GM23338 (cell line): ENCODE measurements at places on chromosomes 3 and 15. TPM values are rescaled to one million over a fixed set of nuclear protein-coding genes. Genes with fewer than 3 reads are reported as not detected.
A peak's percentile ranks its signal among the peaks of the same experiment; 100 is the strongest.

SMAD6 gene
- 11.9 and 15.7 TPM in 2 replicates for total RNA-seq

FBN1 gene
- total RNA-seq = 3.5 and 3.8 TPM in 2 replicates

GRCh38 chr3:70840106-70840870 lies 527.9 kb upstream of the MDFIC2 start:
- peak; percentile 23 for DNase-seq

- peak; percentile 92 for DNase-seq
Observed at GRCh38 chr3:69009559-69010410, 3.7 kb downstream of the EOGT start.

DNA sequence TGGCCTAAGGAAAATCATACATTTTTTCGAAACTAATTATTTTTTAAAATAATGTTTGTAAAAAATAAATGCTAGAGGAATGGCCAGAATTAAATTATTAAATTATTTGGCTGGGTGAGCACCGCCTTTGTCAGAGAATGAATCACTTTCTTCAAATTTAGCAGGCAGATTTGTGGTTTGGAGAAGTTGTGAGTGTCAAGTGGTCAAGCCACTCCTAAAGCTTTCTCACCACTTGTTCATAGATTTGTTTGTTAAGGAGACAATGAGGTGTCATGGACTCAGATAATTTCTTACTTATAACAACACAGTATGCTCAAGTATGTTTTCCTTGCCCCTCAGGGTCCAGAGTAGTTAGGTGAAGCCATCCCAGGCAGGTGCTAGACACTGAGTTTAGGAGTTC lies 196.2 kb downstream of the TUSC7 start:
- DNase-seq = no peak

KIF23 gene
- total RNA-seq = 76.9 and 103 TPM in 2 replicates

SQOR gene
- not detected in 2 replicates for total RNA-seq

DNA sequence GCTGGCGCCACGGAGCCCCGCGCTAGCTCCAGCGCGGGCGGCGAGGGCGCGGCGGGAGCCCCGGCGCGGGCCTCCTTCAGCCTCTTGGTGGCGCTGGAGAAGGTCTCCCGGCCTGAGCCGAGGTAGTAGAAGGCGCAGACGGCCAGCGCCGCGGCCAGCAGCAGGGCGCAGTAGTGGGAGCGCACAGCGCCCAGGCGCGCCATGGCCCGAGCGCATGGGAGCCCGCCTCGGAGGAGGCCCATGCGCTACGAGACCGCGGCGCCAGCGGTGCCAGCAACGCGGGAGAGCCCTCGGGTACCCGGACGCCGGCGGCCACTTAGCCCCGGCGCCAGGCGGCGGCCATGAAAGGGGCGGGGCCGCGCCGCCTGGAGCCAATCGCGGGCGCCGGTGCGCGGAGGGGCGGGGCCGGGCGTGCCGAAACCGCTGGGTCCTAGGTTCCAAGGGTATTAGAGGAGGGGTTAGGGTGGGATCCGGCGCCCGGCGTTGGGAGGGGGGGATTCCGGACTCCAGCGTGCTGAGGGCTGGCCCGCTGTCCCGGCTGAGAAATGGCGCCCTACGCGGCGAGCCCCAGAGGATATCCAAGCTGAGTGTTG lies at the start of gene XXYLT1:
Gene XXYLT1 (minus strand): TSS at position 343 of the 593 bp plus-strand sequence. CDS start 101 bp downstream, at position 242.
- DNase-seq = peak; percentile 93

ARHGEF26 gene
- 16.9 and 17.3 TPM in 2 replicates for total RNA-seq

DNA sequence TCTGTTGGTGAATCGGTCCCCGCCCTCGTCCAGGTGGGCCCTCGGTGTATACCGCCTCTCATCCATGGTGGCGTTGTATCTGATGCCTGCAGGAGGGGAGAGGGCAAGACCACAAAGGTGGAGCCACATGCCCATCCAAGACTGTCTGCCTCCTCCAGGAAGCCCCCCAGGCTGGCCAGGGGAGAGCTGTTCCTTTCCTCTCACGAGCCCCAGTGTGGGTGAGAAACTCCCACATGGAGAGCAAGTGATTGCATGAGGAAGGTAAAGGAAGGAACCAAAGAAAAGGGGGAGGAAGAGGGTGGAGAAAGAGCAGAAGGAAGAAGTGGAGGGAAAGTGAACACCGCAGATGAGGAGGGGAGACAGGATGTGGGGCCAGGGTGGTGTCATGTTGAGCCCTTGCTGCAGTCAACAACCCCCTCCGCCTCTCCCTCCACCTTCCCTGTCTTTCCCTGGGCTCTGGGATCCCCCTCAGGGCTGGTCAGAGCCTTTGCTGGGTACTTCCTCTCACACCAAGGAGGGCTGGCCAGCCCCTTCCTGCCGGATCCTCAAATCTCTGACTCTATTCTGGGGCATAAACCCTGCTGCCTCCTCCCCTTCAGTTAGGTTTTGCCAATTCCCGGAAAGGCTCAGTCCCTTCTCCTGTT lies 49.3 kb downstream of the FEM1B start:
- no peak for DNase-seq

OXTR gene
- total RNA-seq = 7.8 and 9.3 TPM in 2 replicates

GADL1 gene
- total RNA-seq = 0.35 and 0.97 TPM in 2 replicates

GRCh38 chr15:101488300-101489164 lies 975 bp downstream of the PCSK6 start:
- DNase-seq = peak; percentile 44

DNA sequence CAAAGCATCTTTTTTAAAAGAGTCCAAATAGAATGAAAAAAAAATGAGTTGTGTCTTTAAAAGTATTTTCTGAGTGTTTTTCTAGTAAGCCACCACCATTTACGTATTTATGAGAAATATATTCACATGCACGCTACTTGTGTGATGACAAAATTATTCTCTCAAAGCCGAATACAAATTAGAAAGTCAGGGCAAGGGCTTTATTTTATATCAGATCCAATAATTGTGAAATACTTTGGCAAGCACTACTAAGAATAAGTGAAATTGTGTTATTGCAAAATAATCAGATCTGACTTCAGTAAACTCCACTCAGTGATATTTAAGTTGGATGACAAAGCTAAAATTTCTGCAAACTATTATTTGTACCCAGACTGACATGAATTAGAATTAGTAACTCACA lies 589.3 kb upstream of the KCNMB2 start:
- no peak for DNase-seq

DNA sequence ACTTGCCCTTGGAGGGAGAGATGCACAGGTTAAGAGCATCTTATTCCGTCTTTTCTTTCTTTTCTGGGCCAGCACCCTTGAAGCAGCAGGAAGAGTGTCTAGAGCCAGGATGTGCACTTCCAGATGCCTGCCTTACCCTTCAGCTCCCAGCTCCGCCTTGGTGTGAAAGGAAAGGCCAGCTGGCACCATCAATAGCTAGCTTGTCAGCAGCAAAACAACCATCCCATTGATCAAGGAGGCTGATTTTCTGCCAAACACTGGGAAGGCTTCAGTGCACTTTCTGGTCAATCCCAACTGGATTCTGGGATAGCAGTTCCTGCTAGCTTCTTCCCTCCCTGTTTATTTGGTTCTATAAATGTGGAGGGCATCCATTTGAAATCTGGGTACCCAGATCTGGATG lies 110.9 kb upstream of the GALNT15 start:
- DNase-seq = no peak

SERINC4 gene
- not detected in 2 replicates for total RNA-seq

TMEM108 gene
- 7.4 and 7.9 TPM in 2 replicates for total RNA-seq

DNA sequence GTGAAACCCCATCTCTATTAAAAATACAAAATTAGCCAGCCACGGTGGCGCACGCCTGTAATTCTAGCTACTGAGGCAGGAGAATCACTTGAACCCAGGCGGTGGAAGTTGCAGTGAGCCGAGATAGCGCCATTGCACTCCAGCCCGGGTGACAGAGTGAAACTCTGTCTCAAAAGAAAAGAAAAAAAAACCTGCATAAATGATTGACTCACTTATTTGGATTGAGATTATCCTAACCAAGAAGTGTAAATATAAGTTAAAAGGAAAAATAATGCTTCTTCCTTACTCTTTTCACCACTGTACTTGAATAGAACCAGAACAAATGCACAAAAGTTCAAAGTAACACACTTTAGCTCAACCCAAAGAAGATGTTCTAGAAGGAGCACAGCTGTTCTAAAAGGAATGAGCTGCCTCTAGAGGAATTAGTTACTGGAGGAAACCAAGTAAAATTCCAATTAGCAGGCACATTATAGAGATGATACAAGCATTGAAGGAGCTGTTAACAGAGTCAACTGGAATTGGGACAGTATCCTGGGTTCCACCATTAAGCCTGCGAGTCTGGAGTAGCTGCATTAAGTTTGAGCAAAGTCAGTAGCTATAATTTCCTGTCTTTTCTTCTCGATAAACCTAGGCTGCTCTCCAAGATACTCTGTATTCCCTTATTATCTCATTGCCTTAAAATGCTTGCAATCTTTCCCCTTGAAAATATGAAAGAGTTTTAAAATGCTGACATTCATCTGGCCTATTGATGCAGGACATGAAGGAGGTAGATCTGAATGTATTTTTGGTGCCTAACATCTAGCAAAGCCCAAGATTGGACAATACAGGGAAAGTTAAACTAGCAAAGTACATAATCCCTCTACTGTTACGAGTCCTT lies 9.5 kb downstream of the MTHFS start:
- no peak for DNase-seq

GRCh38 chr3:171838218-171838720 lies 4.9 kb upstream of the TMEM212 start:
- peak; percentile 25 for DNase-seq

- no peak for DNase-seq
Observed at GRCh38 chr3:146969356-146969755, 364.2 kb upstream of the PLSCR5 start.

TNFAIP8L3 gene
- total RNA-seq = 0.31 and 0.54 TPM in 2 replicates

FRMD4B gene
- total RNA-seq = 6.4 and 8.6 TPM in 2 replicates

- peak; percentile 38 for DNase-seq
Observed at GRCh38 chr15:29692527-29692926, 129.7 kb downstream of the TJP1 start.

DNA sequence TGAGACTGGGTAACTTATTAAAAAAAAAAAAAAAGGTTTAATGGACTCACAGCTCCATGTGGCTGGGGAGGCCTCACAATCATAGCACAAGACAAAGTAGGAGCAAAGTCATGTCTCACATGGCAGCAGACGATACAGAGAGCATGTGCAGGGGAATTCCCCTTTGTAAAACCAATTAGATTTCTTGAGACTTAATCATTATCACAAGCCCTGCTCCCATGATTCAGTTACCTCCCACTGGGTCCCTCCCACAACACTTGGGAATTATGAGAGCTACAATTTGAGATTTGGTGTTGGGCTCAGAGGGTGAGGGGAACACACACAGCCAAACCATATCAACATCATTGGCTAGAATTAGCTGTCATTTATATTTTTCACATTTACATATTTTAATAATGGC lies 221.0 kb downstream of the RSRC1 start:
- no peak for DNase-seq

- no peak for DNase-seq
Observed at GRCh38 chr15:90557186-90558084, 27.7 kb downstream of the CRTC3 start.

DNA sequence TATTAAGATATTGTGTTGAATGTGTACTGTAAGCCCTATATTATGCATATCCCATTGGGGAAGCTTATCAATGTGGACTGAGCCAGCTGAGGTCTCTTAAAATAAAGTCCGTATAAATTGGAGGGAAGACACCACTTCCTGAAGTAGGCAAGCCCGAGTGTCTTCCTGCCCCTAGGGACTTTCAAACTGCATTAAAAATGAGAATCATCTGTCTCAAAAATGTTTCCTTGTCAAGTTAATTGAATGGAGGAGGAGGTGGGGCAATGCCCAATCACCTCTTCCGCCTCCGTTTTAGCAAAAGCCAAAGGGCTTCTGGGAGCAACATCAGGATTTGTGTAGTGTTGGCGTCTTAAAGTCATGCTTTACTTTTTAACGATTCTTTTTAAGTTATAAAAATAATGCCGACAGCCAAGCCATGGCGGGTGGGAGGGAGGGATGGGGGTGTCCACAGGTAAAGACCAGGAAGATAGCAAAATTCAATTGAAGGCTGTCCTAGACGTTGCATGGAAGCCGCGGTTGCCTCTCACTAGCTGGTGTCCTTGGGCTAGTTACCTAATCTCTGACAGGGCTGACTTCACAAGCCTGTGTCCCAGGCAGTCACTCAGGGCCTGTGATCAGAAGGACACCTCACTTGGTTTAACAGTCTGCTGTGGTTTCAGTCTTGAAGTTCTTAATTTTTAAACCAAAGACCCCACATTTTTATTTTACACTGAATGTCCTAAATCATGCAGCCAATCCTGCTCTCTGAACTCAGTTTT lies 524.9 kb upstream of the PROK2 start:
- DNase-seq = no peak

MAPKBP1 gene
- 8.9 and 10.2 TPM in 2 replicates for total RNA-seq

DNA sequence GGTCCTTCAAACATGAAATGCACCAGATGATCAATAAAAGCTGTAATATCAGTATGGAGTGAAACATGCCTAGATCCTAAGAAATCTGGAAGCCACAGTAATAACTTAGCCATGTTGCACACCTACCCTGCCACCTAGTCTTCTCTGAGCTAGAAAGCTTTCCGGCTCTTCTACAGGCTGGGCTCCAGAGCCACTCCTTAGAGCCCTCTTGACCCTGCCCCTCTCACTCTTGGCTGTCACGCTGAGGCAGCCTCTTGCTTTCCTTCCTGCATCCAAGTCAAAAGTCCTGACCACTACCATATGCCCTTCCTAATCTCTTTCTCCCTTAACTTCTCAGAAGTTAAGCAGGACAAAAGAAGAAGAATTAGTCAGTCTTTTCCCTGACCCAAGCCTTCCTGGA lies 17.7 kb downstream of the RBM15B start:
- DNase-seq = no peak

GRCh38 chr3:46168583-46169345 lies 39.3 kb downstream of the CCR1 start:
- DNase-seq = no peak

DNA sequence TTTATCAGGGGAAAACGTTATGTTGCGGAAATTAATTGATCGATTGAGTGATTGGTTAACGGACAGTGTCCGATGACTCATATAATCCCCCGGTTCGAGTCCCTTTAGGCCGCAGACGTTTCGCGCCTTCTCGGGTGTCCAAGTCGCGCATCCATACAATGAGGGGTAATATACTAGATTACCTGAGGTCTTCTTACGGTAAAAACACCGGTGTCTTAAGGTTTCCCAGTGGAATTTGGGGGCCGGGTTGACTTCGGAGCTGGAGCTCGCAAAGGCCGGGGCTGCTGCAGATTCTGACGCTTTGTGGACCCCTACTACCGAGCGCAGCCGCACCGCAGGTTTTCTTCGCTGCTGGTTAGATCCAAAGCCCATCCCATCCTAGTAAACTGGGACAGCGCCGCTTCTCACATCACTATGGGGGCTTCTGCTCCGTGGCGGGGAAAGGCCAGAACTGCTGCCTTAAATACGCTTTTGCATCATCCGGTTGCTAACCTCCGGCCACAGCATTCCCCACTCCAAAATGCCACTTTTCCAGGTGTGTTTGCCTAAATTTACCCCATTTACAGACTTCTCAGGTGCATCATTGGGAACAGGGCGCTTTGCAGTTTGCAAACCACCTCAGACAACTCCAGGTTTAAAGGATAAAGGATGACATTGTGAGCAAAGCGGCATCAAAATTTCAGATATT lies 858 bp upstream of the SACM1L start:
- peak; percentile 82 for DNase-seq

DNA sequence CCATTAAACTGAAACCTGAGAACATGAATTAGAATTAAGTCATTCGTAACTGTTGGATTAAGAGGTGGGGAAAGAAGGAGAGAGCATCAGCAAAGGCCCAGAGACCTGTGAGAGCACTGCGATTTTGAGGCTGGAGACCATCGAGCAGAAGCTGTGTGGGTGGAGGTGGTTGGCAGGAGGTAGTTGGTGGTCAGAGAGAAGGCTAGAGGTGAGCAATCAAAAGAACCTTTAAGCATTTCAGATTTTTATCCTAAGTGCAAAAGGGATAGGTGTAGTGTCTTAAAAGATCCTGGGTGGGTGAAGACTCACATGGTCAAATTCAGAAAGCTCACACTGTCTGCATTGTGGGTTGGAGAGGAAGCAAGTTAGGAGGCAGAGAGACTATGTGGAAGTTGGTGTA lies 65.1 kb upstream of the TEX264 start:
- no peak for DNase-seq

GLDN gene
- 1.2 and 1.5 TPM in 2 replicates for total RNA-seq

NAA80 gene
- 11.3 and 16.7 TPM in 2 replicates for total RNA-seq

FMN1 gene
- 1.6 and 2.1 TPM in 2 replicates for total RNA-seq
